GM20000 (cell line): ENCODE measurements at places on chromosomes 2 and 18.

GRCh38 chr2:67561457-67561965, 164.4 kb downstream of the ETAA1 start:
- DNase-seq: no peak

DNA sequence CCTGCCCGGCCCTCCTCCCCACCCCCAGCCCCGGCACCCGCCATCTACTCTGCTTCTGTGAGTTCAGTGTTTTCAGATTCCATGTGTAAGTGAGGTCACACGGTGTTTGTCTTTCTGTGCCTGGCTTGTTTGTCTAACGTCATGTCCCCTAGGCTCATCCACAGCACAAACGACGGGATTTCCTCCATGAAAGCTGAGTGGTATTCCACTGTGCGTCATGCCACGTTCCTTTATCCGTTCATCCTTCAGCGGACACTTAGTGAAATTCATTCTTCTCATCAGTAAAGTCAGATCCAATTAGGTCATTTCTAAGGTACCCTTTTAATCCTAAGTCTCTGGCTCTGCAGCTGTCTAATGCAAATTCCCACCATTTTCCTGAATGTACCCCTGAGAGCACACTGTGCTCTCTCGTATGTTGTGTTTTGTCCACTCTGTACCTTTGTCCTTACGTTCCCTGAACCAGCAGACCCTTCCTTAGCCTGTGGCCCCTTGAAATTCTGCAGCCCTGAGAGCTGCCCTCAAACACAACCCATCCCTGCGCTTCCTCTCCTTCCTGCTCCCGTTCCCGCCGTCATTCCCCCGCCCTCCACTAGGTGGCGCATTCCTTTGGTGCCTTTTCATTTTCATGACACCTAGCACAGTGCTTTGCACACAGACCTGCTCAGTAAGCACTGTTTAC, 44.1 kb downstream of the TRAPPC12 start:
- peak; percentile 75 for DNase-seq

DNA sequence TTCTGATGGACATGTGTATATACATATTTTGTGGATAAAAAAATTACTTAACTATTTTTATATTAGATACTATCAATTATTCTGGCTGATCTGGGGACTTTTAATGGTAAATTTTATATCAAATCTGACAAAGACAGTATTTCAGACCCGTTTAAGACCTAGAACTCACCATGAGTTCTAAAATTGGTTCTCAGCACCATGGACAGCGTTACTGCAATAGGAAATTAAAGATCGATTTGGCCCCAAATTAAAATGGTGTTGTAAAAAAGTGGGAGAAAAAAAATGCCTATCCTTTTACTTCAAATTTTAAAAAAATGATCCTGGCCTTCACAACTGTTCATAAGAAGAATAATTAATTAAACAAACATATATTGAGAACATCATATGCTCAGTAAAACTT, 919 bp upstream of the SCN2A start:
- no peak for DNase-seq

DNA sequence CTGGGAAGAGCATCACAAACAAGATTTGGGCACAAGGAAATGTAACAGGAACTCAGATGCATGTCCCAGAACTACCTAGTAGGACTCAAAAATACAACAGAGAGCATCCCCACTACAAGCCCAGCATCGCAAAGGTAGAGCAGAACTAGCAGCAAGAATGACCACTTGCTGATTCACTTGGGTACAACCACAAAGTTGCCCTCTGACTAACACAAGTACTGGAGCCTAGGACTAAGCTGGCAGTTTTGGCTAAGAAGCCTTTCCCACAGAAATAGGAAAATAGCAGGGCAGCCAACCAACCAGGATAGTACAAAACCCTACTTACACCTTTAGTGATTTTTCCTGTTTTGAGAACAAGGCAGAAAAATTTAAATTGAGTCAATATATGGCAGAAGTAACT, 193.8 kb downstream of the PAX3 start:
- no peak for DNase-seq

- DNase-seq: no peak
These were observed 89.0 kb upstream of the BOD1L2 start for GRCh38 chr18:57057890-57058289.

DNA sequence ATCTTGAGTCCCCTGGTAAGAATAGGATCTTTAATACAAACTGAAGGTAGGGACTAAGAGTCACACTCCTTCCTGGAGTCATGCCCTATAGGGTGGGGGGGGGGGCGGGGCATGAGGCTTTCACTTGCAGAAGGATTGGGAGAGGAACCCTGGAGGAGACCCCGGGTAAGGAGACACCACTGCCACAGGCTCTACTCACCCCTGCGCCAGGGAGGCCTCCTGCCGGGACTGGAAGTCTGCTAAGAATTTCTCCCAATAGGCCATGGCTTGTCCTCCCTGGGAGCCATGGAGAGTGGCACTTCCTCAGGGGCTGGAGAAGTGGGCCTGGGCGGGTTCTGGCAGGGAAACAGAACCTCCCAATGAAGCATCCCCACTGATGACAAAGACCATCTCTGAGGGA, 645.3 kb upstream of the RAB6C start:
- DNase-seq: no peak

DNA sequence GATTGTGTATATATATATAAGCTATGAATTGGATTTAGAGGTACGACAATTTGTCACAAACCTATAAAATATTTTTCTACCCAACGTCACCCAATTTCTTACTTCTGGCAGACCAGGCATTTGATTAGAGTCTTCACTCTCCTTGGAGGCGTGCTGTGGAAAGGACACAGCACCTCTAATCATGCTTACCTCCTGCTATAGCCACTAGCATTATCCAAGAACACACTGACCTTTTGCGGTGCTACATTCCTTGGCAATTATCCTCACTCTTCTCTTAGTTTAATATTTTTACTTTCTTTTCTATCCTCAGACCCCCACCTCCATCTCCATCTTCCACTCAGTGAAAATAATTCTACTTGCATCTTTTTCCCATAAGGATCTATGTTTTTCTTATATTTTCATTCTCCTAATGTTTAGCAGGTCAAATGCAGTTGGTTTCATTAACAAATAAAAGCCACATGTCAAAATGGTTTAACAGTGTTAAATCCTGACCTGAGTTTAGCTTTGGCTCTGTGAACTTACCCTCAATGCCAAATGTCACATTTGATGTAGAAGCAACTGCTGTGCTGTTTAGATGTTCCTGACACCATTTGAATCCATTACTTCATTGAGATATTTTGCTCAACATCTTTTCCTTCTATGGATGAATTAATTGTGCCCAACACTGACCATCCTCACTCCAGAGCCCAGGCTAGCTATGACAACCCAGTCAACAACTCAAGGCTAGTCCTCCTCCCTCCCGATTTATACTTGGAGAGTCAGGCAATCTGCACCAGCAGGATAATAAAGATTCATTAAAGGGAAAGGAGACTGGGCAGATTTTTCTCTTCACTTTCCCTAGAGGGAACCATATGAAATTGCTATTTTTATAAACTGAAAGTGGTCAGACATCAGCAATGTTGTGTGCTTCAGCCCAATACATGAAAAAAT, 240.5 kb downstream of the MREG start:
- DNase-seq: no peak

GRCh38 chr18:23824669-23825068, 135.4 kb downstream of the LAMA3 start:
- no peak for DNase-seq

DNA sequence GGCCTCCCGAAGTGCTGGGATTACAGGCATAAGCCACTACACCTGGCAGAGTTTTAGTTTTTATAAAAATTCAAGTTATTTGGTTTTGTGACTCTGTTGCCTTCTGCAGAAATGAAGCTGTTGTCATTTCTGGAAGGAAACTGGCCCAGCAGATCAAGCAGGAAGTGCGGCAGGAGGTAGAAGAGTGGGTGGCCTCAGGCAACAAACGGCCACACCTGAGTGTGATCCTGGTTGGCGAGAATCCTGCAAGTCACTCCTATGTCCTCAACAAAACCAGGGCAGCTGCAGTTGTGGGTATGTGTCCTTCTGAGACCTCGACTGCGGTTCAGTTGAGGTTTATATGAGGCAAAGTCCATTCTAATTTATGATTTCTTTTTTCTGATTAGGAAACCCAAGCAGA, 7.2 kb downstream of the MTHFD2 start:
- DNase-seq: no peak

DNA sequence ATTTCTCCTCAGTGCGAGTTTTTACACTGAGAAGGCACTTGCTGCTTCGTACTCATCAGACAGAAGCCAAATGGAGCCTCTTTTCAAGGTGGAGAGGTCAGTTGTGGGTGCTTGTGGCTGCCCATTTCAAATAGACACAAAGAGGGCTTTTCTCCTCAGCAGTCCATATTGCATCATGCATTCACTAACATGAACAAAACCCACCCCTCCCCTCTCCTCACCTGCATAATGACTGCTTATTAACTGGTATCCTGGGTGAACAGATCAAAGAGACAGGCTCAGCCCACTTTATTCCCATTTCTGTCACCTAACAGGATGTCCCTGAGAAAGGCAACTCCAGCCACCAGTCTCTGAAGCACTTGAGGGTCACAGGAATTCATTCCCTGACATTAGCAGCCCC, 28.9 kb downstream of the KLF7 start:
- DNase-seq: no peak

- DNase-seq: no peak
These were observed 116.7 kb downstream of the PRKCE start for GRCh38 chr2:45768208-45768607.

GRCh38 chr2:96954011-96954846, 32.2 kb downstream of the FAM178B start:
- peak; percentile 69 for DNase-seq

- DNase-seq: no peak
These were observed 14.6 kb downstream of the KCNF1 start for GRCh38 chr2:10926191-10926820.
